Kidney epithelial cell (primary cell): ENCODE measurements at places on chromosomes 16 and 17.

DNA sequence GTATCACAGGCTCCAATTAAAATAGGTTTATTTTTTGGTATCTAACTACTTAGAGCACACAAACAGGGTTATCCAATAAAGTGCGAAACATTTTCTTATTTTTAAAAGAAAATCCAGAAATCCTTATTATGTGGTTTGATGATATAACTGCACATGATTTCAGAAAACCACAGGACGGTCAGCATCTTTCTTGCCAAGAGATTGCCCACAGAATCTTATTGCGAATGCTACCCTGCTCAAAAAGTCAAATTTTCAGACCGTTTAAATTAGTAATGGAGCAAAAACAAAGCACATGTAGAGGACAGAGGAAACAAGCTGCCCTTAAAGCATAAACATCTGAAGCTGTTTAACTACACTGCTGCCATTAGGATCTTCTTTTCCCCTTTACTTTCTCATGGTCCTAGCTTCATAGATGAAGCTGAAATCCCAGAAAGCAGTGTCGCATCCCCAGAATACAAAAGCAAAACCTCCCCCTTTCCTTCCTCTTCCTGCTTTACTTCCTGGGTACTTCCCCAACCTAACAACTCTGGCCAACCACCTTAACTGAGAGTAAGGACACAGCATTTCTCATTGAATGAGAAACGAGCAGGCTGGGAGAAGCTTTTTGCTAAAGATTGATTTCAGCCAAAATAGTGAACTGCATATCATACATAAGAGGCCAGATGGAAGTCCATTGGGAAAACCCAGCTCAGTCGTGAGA is 43.7 kb downstream of the CMTM4 start:
- DNase-seq, result no peak

DNA sequence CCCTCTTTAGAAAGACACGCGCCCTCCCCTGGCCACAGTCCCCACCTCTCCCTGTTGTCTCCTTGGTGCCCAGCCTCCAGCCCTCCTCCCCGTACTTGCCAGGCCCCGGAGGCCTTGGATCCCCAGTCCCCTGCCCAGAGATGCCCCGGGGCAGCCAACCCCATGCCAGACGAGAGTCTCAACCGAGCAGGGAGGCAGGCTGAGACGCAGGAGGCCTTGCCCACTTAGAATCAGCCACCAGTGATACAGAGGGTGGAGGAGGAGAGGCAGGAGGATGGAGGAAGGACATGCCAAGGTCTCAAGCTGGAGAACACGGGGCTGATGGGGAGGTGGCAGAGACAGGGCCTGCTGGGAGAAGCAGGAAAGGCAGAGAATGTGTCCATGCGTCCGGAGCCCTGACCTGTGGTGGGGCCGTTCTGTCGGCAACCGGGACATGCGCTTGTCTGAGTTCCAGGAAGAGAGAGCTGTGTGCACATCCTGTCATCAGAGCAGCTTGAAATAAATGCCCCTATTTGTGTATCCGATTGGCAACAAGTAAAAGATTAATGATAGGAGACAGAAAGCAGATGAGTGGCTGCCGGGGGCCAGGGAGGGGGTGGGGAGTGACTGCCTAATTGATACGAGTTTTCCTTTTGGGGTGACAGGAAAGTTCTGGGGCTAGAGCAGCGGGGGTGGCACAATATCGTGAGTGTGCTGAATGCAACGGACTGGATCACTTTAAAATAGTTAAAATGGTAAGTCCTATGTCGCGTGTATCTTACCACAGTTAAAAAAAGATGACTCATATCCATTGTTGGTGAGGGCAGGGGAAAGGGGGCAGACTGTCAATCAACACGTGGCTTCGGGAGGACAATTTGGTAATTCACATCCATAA is 44.7 kb upstream of the MEAK7 start:
- no peak for DNase-seq

DNA sequence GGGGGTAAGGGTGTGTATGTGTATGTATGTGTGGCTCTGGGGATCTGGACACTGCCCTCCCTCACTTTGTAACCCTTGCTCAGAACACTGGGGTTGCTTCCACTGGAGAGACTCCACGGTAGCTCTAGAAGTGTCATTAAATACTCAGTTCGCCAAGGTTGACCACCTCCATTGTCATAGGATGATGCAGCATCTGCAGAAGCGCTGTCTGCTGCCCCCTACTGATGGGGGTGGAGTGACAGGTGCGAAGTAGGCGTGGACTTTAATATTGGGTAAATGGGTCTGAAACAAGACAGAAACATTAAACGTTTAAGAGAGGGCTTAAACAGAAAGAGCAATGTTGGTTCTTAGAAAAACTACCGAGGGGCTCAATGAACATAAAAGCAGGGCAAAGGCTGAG is 35.5 kb upstream of the STAC2 start:
- DNase-seq, result no peak

GRCh38 chr16:9296271-9296590 is 204.8 kb downstream of the HAPSTR1 start:
- no peak for DNase-seq

- DNase-seq, result no peak
Measured at GRCh38 chr17:61245706-61246135, 153.9 kb upstream of the TBX2 start.

- DNase-seq, result no peak
Measured at GRCh38 chr16:81544700-81545271, 100.2 kb downstream of the CMIP start.

GRCh38 chr17:68349157-68349556 is 57.9 kb downstream of the ARSG start:
- no peak for DNase-seq

- DNase-seq, result no peak
Measured at GRCh38 chr17:55770196-55770870, 19.5 kb downstream of the PCTP start.

- DNase-seq, result no peak
Measured at GRCh38 chr16:5916711-5917191, 819.2 kb upstream of the EEF2KMT start.

GRCh38 chr16:17448640-17449638 is 21.8 kb downstream of the XYLT1 start:
- no peak for DNase-seq

- DNase-seq, result no peak
Measured at GRCh38 chr16:48182979-48183537, 27.3 kb upstream of the ABCC12 start.

- DNase-seq, result no peak
Measured at GRCh38 chr17:80577876-80578570, 33.4 kb downstream of the RPTOR start.

DNA sequence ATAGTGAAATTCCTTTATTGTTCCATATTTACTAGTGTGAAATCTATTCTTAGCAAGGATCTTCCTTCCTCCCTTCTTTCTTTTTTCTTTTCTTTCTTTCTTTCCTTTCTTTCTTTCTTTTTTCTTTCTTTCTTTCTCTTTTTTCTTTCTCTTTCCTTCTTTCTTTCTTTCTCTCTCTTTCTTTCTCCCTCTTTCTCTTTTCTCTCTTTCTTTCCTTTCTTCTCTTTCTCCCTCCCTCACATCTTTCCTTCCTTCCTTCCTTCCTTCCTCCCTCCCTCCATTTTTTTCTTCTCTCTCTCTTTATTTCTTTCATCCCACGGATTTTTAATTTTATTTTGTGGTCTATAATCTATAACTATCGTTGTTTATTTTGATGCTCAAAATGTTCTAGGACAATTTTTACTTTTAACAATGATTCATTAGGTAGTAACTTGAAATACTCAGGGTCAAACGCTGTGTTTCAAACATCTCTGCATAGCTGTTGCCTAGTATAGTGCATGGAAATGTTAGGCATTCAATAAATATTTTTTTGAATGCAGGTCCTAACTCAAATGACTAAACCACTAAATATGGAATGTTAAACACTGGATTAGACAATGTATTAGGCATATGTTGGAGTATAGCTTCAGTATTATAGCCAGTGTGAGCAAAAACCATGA is 178.3 kb downstream of the MAP2K6 start:
- no peak for DNase-seq
